ENCODE measurements at places on chromosomes 6 and 20. TPM values are rescaled to one million over a fixed set of nuclear protein-coding genes. Genes with fewer than 3 reads are reported as not detected.
A peak's percentile ranks its signal among the peaks of the same experiment; 100 is the strongest.

- DNase-seq: no peak
- H3K27ac ChIP-seq: no peak overlapping the region
- H3K27me3 ChIP-seq: no peaks in the 10 kb centered on the region
- H3K4me1 ChIP-seq: peaks cover 11% of the 10 kb centered on the region
- no peak overlapping the region for H3K4me3 ChIP-seq
These were observed 23.4 kb downstream of the MGME1 start for GRCh38 chr20:17992224-17992637.

APCDD1L gene
- total RNA-seq: 16.4 TPM

RNF144B gene
- total RNA-seq: 7.2 TPM

NNAT gene
- 3.1 TPM for total RNA-seq

DNA sequence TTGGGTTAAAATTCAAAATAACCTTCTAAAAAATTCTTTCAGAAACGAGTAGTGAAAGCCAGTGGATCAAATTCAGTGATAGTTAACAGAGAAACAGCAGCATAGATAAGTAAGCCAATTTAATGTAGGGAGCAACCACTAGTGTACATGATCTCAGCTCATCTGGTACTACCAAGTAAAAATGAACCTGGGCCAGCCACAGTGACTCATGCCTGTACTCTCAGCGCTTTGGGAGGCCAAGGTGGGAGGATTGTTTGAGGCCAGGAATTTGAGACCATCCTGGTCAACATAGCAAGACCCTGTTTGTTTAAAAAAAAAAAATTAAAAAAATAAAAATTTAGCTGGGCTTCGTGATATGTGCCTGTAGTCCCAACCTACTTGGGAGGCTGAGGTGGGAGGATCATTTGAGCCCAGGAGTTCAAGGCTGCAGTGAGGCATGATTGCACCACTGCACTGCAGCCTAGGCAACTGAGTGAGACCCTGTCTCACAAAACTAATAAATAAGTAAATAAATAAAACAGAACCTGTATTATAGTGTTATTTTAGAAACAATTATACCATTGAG is 32.4 kb downstream of the CBFA2T2 start:
- peak; percentile 2 for DNase-seq
- no peak overlapping the region for H3K27ac ChIP-seq
- peaks cover 8% of the 10 kb centered on the region for H3K4me1 ChIP-seq
- H3K36me3 ChIP-seq: no peaks in the 10 kb centered on the region
- no peaks in the 10 kb centered on the region for H3K27me3 ChIP-seq

DNA sequence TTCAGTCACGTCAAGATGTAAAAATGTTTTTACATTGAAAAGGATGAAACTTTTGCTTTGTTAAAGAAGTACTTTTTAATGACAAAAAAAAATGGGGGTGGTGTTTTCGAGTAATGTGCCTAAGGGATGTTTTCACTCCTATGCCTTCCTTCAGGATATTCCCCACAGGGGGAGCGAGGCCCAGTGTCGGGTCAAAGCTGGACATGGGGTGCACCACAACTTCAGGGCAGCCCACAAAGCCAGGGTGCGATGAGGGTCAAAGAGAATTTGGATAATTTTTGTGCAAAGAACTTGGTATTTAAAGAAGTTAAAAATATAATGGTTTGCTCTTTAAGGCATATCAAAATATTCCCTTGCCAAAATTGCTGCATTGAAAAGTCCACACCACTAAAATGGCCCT is 247.8 kb downstream of the KCNQ5 start:
- H3K4me3 ChIP-seq: no peak overlapping the region
- DNase-seq: no peak
- no peaks in the 10 kb centered on the region for H3K27me3 ChIP-seq
- no peak overlapping the region for H3K27ac ChIP-seq
- no peaks in the 10 kb centered on the region for H3K4me1 ChIP-seq
- H3K36me3 ChIP-seq: no peaks in the 10 kb centered on the region

GPR6 gene
- total RNA-seq: not detected

- DNase-seq: peak; percentile 62
- H3K36me3 ChIP-seq: no peaks in the 10 kb centered on the region
- H3K27ac ChIP-seq: no peak overlapping the region
- H3K27me3 ChIP-seq: no peaks in the 10 kb centered on the region
- H3K4me3 ChIP-seq: no peak overlapping the region
- H3K4me1 ChIP-seq: peaks cover 6% of the 10 kb centered on the region
These were observed 11.1 kb upstream of the PEX7 start for GRCh38 chr6:136811272-136811671.

DNA sequence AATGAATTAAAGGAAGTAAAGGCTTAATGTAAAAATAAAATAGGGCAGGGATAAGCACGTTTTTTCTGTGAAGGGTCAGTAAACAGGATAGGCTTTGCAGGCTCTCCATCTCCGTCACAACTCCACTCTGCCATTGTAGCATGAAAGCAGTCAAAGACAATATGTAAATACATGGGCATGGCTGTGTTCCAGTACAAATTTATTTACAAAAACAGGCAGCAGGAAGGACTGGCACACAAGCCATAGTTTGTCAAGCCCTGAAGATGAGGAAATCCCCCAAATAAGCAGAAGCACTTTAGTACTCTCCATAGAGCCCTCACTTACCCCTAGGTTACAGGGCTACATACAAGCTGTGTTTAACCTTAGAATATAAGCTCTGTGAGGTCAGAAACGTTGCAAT is 8.9 kb upstream of the FBXO9 start:
- H3K27ac ChIP-seq: no peak overlapping the region
- no peaks in the 10 kb centered on the region for H3K36me3 ChIP-seq
- H3K4me1 ChIP-seq: peaks cover 13% of the 10 kb centered on the region
- no peaks in the 10 kb centered on the region for H3K27me3 ChIP-seq
- DNase-seq: no peak
- H3K4me3 ChIP-seq: no peak overlapping the region

GRCh38 chr6:156169371-156169770 is 607.8 kb upstream of the ARID1B start:
- no peaks in the 10 kb centered on the region for H3K27me3 ChIP-seq
- no peak overlapping the region for H3K27ac ChIP-seq
- H3K4me1 ChIP-seq: no peaks in the 10 kb centered on the region

GRCh38 chr6:87465051-87465450 is 7.7 kb upstream of the SLC35A1 start:
- H3K36me3 ChIP-seq: no peaks in the 10 kb centered on the region
- no peak overlapping the region for H3K4me3 ChIP-seq
- H3K27me3 ChIP-seq: no peaks in the 10 kb centered on the region
- no peak for DNase-seq
- H3K27ac ChIP-seq: no peak overlapping the region

KIAA1755 gene
- total RNA-seq: 1.1 TPM

DNA sequence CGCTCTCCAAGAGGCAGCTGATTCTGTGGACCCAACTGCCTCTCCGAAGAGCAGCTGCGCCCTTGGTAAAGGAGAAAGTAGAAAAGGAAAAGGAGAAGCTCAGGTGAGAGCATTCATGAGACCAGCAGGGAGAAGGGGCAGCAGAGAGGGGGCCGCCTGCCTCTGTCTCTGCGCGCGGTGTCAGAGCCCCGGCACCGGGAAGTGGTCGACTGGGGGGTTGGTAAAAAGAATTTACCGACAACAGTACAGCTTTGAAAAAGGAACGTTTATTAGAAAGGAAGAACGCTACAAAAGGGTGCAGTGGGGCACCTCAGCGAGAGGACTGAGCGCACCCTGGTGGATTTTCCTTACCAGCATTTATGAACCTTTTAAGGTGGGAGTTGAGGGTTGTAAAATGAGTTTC is 61.9 kb downstream of the GPR6 start:
- peak overlapping the region; percentile 26 for H3K4me3 ChIP-seq
- no peaks in the 10 kb centered on the region for H3K36me3 ChIP-seq
- H3K27me3 ChIP-seq: peaks cover 3% of the 10 kb centered on the region
- no peak overlapping the region for H3K27ac ChIP-seq

DNA sequence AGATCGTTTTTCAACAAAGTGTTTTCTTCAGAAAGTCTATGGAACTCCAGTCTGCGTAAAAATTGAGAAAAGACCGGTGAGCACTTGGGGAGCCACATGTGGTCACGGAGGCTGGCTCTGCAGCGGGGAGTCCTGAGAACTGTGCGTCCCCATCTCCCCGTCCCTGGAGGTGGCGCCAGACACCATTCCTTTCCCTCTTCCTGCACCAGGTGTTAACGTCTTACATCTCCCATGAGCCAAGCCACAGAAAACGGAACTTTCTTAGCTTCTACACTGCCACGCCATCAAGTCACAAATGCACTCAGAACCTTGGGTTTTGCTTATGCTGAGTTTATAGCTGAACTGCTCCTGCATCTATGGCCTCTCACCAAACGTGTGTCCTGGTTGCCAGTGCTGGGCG is 62.6 kb downstream of the GINS1 start:
- no peaks in the 10 kb centered on the region for H3K27me3 ChIP-seq
- no peaks in the 10 kb centered on the region for H3K4me1 ChIP-seq
- peak; percentile 2 for DNase-seq
- H3K4me3 ChIP-seq: no peak overlapping the region

DNA sequence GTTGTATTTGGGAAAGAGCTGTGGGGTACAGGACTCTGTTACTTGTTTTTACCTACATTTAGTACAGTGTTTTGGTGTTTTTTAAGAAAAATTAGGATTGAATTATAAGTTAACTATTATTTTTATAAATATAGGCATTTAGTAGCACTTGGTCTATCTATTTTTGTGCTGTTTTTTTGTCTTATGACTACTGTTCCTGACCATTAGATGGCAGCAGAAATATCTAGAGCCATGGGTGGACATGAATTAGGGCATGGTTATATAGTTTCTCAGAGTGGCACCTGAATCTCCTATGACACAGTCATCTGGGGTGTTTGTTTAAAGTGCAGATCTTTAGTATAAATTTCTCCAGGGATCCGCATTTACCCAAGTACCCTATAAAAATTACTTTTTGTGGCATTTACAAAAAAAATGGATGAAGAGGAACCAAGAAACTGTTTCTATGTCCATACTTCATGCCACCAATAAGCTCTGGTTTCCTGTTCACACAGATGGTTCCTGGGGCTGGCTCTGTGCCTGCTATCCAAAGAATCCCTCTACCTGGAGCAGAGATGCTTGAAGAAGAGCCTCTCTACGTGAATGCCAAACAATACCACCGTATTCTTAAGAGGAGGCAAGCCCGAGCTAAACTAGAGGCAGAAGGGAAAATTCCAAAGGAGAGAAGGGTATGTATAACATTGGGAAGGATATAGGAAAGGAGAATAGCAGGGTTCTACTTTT is 19.8 kb downstream of the NFYA start:
- no peaks in the 10 kb centered on the region for H3K27me3 ChIP-seq
- H3K36me3 ChIP-seq: peaks cover 66% of the 10 kb centered on the region
- no peak for DNase-seq
- no peak overlapping the region for H3K4me3 ChIP-seq
- H3K27ac ChIP-seq: no peak overlapping the region

HLA-DOA gene
- 0.48 TPM for total RNA-seq

DNA sequence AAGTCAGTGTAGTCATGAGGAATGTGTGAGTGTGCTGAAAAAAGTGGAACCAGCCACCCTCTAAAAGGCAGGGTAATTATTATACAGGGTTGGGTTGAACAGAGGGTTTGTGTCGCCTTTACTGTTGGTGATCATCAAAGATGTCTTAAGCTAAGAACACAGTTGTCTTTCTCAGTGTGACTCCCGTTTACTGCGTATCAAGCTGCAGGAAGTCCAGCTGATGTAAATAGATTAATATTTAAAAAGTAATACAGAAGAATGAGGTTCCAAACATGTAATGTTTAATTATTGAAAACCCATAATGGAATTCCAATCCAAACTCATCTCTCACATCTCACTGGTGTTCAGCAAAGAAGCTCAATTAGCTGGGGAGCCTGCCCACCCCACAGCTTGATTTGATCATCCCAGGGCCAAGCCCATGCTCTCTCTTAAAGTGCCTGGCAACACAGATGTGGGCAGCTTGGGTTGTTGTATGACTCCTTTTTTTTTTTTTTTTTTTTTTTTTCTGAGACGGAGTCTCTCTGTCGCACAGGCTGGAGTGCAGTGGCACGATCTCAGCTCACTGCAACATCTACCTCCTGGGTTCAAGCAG is 127.5 kb downstream of the SOBP start:
- H3K27me3 ChIP-seq: peaks cover 2% of the 10 kb centered on the region
- H3K36me3 ChIP-seq: no peaks in the 10 kb centered on the region
- H3K4me1 ChIP-seq: no peaks in the 10 kb centered on the region
- DNase-seq: no peak
- H3K27ac ChIP-seq: no peak overlapping the region
- H3K4me3 ChIP-seq: no peak overlapping the region

DNA sequence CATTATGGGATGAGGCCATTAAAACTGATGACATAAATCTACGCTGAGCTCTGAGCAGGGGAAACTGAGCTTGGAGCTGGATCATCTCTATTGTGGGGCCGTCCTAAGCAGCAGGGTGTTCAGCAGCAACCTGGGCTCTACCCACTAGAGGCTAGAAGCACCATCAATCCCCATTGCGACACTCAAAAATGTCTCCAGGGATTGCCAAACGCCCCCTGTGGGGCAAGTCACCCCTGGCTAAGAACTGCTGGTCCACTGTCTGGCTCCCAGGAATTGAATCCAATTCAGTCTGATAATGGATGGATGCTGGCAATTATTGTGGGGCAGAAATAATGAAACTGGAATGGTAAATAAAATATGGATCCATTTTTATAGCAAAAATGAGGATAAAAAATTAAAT is 38.2 kb downstream of the PMEPA1 start:
- no peak for DNase-seq
- no peaks in the 10 kb centered on the region for H3K36me3 ChIP-seq
- H3K4me3 ChIP-seq: no peak overlapping the region
- H3K4me1 ChIP-seq: peaks cover 20% of the 10 kb centered on the region
- no peak overlapping the region for H3K27ac ChIP-seq

KIAA0408 gene
- 19.6 TPM for total RNA-seq

DNA sequence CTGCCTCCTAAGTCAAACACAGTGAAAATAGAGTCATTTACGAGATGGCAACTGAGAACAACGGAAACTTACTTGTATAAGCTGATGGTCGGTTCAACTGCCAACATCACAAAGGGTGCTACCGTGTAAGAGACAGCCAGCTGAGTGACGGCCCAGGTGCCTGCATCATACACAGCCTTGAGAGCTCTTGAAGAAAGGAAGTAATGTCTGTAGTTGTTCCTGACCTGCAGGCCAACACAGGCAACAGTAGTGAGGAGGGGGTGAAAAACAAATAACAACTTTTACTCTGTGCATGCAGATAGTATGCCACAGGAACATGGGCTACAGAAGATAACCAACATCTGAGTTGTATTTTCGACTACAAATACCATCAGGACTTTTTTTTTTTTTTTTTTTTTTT is 102.7 kb downstream of the MBOAT1 start:
- DNase-seq: no peak
- H3K36me3 ChIP-seq: no peaks in the 10 kb centered on the region
- H3K4me1 ChIP-seq: no peaks in the 10 kb centered on the region
- no peaks in the 10 kb centered on the region for H3K27me3 ChIP-seq

DNA sequence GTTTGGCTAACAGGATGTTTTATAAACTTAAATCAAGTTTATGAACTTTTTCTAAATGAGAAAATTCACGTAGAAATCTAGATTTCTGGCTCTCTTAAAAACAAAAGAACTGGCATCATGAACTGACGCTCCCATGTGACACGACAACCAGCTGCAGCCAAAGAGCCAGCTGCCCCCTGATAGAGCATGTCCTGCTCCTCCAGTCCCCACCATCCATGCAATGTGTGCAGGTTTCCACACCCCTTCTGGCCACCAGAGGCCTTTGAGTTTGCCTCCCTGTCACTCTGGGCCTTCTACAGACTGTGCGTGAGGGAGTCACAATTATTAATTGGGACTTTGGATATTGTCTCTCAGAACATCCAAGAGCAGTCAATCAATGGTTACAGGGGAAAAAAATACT is 1.6 kb upstream of the GPLD1 start:
- H3K27ac ChIP-seq: no peak overlapping the region
- no peaks in the 10 kb centered on the region for H3K36me3 ChIP-seq
- no peaks in the 10 kb centered on the region for H3K27me3 ChIP-seq
- peaks cover 9% of the 10 kb centered on the region for H3K4me1 ChIP-seq
- DNase-seq: no peak

Measured in astrocyte (in vitro differentiated cells and primary cell).